Stimulated activated CD4-positive, alpha-beta T cell treated with anti-CD3 and anti-CD28 coated beads, Interleukin-4, amount 100 ng/mL, for 4 hours (primary cell): ENCODE measurements at places on chromosomes 7 and 10.

GRCh38 chr10:100655760-100656421 lies 89.5 kb upstream of the PAX2 start:
- no peak for DNase-seq

GRCh38 chr10:65194555-65194954 lies 1673.4 kb downstream of the REEP3 start:
- no peak for DNase-seq

GRCh38 chr10:72762042-72762441 lies 70.1 kb downstream of the MCU start:
- no peak for DNase-seq

DNA sequence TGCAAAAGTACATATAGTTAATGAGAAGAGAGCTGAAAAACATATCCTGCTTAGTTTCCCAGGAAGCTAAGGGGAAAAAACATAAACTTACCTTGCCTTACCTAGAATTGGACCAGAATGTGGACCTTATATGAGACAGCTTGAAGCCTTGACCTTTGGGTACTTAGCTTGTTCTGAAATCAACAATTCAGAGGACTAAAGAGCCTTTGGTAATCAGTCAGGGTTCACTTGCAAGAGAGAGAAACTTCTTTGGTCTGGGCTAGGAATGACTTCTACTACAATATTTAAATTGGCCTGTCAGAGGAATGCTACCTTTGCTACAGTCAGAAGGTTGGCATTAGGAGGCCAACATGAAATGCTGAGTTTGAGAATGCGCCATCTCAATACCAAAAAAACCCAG lies 24.9 kb downstream of the SAMD8 start:
- DNase-seq = no peak

GRCh38 chr10:87635498-87636312 lies 24.0 kb upstream of the PAPSS2 start:
- DNase-seq = peak; percentile 7

DNA sequence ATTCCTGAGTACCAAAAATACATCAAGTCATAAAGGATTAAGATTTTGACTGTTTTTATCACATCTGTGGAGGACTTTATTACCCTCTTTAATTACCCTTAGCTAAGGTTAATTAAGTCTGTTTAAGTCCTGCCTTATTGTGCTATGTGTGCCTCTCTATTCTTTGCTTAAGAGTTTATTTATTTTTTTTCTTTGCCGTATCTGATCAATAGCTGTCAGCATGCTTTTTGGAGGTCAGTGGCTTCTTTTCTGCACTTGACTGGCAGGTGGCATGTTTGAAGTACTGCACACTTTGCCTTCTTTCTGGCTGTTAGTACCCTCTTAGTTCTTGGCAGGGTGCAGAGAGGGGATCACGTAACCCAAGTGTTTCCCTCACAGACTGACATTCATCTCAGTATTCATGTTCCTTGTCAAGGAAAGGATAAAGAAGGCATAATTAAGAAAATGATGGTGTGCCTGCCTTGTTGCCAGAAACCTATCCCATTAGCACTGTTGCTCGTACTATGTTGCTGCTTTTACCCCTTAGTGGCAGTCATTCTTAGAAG lies 225.8 kb downstream of the EXOC4 start:
- no peak for DNase-seq

DNA sequence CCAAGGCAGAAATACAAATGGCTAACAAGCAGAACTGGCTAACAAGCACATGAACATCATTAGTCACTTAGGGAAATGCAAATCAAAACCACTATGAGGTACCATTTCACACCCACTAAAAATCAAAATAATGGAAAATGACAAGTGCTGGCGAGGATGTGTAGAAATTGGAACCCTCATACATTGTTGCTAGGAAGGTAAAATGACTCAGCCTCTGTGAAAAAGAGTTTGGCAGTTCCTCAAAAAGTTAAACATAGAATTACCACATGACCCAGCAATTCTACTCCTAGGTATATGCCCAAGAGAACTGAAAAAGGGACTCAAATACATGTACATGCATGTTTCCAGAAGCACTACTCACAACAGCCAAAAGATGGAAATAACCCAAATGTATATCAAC lies 52.8 kb upstream of the ANAPC16 start:
- DNase-seq = no peak

GRCh38 chr7:151018421-151019129 lies 5.7 kb downstream of the ATG9B start:
- DNase-seq = peak; percentile 34
